ENCODE measurements at places on chromosomes 4 and X.

DNA sequence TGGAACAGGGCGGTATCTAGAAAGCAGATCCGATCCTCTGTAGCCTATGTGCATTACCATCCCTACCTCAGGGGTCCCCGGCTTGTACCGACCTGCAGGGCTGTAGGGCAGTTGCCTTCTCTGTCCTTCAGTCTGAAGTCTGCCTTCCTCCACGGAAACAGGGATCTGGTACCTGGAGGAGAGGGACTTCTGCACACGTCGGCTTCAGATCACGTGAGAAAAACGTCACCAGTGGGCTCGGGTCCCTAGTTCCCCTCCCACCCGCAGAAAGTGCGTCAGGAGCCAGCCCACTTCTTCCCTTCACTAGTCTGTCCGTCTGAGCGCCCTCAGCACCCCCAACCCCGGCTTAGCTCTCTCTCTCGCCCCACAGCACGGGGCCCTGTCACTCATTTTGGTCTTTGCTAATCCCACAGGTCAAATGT, at the start of gene TCEAL5:
TSS of gene TCEAL5 (minus strand) at position 170 of the 422 bp plus-strand sequence. CDS start 2,187 bp downstream, outside the sequence.
- no peak for DNase-seq

- DNase-seq: no peak
Measured at GRCh38 chrX:7606039-7606652, 236.8 kb upstream of the VCX start.

- no peak for DNase-seq
Measured at GRCh38 chr4:38866973-38867477, 581 bp upstream of the FAM114A1 start.

DNA sequence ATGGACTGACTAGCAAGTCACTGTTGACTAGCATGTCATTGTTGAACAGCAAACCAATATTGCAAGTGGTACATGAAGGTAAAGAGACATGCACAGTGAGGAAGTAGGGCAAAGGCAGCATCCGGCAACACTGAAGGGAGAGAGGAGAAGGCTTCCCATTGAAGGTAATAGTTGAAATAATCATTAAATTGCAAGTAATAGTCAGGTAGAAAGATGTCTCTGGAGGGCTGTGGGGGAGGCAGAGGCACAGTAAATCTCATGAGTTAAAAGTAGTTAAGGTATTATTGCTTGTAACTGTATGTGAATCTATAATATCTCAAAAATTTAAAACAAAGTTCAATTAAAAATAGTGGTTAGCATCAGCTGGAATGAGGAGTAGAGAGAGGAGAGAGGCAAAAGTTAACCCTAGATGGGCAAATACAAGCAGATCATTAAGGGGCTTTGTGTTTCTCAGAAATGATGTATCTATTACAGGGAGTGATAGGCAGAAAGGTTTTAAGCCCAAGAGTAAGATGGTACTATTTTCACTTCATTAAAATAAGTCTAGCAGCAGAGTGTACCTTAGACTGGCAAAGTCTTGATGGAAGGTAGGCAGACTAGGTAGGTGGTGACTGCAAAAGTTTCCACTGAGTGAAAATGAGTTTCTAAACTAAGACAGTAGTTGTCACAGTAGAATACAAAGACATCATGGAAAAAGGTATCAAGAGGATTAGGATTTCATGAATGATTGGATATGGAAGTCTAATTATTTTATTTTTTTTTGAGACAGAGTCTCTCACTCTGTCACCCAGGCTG, 776.6 kb downstream of the RAB28 start:
- no peak for DNase-seq

- DNase-seq: no peak
Measured at GRCh38 chr4:35038079-35038805, 1206.1 kb downstream of the ARAP2 start.

- no peak for DNase-seq
Measured at GRCh38 chr4:173398779-173399415, at the start of gene SCRG1. Gene SCRG1, minus strand, starts transcription at chr4:173399116. Its CDS starts 7,702 bp downstream, at chr4:173391414.

- no peak for DNase-seq
Measured at GRCh38 chr4:109315818-109316217, 13.4 kb upstream of the COL25A1 start.

GRCh38 chr4:41751449-41752061, 3.0 kb upstream of the PHOX2B start:
- DNase-seq: peak; percentile 55

DNA sequence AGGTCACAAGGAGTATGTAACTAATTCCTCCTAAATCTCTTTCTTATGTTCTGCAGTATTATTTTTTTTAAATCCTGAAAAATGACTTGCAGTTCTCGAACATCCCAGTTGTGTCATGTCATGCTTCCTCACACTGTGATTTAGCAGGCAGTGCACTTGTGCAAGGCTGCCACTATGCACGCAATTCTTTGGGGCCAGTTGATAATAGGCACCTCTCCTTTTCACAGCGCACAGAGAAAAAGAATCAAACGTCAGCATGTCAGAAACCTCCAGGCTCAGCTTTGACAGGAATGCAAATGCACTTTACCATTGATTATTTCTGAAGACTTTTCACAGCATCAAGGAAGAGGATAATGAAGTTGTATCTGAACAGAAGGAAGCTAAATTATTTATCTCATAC, 62.9 kb downstream of the FGF13 start:
- DNase-seq: no peak

- no peak for DNase-seq
Measured at GRCh38 chrX:136863826-136864225, 16.7 kb downstream of the RBMX start.

DNA sequence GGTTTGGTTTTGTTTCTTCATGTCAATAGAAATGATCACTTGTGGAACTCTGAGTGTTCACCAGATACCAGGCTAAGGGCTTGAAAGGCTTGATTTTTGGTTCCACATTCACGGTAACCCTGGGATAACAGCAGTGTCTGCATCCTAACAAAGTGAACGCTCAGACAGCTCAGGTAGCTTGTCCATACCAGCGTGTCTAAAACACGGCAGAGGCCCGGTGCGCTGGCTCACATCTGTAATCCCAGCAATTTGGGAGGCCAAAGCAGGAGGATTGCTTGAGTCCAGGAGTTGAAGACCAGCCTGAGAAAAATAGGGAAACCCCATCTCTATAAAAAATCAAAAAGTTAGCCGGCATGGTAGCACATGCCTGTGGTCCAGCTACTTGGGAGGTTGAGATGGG, 49.0 kb downstream of the HTRA3 start:
- DNase-seq: no peak

DNA sequence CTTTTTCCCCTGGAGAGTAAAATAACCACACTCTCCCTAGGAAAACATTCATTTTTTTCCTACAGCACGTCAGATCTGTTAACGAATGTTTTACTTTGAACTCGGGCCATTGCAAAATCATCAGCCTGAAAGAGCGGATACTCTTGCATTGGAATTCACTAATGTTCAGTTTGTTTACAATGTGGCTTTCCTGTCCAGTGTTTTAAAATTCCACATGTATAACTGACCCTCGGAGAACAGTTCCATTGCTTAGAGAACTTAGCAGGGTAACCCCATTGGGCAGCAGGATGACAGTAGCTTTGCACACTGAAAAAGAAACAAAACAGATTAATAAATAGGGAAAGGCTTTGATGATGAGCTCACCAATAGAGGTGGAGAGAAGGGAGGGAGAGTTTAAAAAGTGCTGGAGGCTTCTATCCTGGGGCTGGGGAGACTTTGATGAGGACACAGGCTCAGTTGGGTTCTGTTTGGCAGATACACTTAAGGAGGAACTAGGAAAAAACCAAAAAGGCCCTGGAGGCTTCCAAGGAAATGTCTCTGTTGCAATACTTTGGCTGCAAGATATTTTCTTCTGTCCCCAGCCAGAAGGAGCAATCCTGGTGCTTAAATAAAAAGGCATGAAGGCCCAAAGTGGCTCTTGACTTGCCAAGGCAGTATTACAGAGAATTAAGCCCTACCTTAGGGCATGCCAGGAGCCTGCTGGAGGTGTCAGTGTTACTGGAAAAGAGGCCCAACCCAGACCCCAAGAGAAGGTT, 143.1 kb downstream of the ARSF start:
- DNase-seq: no peak

- no peak for DNase-seq
Measured at GRCh38 chrX:137565318-137565904, 516 bp upstream of the ZIC3 start.

- no peak for DNase-seq
Measured at GRCh38 chrX:65688403-65688871, 21.0 kb downstream of the MSN start.

Measured in H9 (cell line).